ENCODE measurements at places on chromosomes 12 and 14.

DNA sequence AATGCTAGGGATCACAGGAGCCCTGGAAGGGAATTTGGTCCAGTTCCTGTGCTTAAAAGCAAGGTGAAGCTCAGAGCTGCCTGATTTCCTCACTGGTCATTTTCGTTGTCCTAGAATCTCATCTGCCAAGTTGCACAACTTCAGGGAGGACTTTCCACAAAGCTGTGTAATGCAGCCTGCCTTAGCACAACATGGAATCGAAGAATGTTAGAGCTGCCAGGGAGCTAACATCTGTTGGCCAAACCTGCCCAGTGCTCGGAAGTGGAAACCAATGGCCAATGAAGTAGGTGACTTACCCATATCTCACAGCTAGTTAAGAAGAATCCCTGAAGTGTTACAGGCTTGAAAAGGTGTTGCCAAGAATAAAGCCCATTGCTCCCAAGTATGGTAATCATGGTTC is 79.9 kb upstream of the SSTR1 start:
- DNase-seq: no peak

GRCh38 chr12:2101359-2101758 is 48.6 kb downstream of the CACNA1C start:
- no peak for DNase-seq

DNA sequence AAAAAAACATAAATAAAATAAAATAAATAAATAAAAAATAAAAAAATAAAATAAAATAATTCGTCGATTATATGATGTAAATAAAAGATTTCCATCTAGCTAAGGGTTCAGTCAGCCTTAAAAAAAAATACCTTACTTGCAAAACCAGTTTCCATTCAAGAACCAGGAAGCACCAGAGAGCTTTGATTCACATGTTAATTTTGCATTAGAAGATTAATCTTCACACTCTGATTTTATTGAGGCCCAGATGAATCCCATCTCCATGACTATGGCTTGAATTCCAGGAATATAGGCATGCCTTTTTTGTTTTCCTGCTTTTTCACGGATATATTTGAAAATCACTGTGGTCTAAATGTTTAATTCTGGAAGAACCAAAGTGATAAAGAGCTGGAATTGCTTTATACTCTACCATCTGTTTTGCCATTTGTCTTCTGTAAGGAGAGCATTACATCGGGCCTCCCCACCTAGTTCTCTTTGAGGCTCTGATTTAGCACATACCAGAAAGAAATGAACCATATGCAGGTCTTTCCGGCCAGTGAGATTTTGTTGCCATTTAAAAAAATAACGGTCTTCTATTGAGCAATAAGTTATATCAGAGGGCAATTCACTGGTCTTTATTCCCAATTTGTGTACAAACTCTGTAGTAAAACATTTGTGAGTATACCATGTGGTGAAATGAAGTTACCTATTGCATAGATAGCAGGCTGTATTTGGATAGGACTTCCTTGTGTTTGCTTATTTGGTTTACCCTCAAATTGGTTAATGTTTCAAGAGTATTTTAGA is 175.5 kb downstream of the AEBP2 start:
- no peak for DNase-seq

GRCh38 chr14:100150932-100151587 is 8.4 kb downstream of the DEGS2 start:
- no peak for DNase-seq

DNA sequence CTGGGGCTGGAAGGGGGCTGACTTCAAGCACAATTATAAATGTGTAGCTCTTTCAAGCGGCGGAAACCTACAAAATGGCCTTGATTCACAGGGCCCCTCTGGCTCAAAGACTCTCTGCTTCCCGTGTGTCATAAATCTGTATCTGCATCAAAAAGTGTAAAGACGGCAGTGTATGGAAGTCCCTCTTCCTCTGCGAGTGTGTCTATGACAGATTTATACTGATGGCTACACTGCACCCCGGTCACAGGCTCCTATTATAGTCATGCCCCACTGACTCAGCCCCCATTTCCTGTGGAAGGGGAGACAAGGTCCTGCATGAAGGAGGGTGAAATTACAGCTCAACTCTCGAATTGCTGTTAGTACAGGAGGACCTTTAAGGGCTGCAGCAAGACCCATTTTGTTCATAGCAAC is 68.6 kb downstream of the HMGA2 start:
- DNase-seq: peak; percentile 81

DNA sequence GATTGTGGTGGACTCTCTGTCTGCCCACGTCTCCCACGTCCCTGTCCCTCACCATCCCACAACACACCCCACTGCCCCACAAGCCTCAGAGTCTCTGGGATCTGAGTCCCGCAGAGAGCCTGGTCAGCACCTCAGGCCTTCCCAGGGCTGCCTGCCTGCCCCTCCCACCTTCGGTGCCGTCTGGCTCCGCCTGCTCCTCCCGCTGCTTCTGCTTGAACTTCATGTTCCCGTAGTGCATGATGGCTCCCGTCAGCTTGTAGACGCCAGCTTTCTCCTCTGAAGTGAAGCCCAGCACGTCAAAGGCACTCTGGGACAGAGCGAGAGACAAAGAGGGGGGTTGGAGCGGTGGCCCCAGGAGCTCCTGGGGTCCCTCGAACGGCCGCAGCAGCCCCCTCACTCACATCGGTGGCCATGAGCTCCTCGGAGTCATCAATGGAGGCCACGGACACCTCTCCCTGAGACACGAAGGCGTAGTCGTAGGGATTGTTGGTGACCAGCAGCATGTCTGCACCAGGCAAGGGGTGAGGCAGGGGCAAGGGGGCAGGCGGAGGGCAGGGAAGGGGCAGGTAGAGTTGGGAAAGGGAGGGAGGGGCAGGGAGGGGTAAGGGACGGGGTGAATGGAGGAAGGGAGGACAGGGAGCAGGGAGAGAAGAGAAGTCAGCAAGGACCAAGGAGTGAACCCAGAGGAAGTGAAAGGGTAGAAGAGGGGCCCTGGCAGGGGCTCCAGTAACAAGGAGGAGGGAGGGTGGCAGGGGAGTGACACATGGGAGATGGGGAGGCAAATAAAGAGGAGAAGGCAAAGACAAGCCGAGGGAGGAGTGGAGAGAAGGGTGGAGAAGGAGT is 5.6 kb downstream of the MYH6 start:
- DNase-seq: no peak

- no peak for DNase-seq
These were observed 73.9 kb downstream of the GLRX5 start for GRCh38 chr14:95608637-95609235.

DNA sequence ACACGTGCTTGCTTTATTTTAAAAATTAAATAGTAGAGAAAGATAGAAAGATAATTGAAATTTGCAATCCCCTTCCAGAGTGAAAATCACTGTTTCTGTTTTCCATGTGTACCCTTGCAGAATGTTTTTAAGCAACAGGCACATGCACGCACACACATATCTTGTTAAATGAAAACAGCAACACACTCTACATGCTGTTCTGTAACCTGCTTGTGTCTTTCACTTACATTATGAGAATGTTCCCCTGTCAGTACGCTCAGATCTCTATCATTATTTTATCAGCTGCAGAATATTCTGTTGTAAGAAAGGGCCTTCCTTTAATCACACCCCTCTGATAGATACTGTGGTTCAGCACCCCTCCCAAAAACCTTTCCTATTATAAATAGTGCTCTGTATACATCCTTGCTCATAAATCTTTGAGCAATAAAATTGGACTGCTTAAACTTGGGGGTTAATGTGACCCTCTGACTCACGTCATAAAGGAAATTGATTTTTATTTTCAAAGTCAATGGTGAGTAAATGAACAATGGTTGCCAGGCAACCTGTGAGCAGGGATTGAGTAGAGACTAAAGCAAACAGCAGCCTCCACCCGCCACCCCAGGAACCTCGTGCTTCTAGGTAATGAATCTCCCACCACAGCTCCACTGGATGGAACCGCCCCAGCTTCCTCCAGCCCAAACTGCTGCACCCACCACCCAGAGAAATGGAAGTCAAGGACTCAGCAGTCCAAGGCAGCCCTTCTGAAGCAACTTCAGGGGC is 31.9 kb upstream of the CHGA start:
- no peak for DNase-seq

DNA sequence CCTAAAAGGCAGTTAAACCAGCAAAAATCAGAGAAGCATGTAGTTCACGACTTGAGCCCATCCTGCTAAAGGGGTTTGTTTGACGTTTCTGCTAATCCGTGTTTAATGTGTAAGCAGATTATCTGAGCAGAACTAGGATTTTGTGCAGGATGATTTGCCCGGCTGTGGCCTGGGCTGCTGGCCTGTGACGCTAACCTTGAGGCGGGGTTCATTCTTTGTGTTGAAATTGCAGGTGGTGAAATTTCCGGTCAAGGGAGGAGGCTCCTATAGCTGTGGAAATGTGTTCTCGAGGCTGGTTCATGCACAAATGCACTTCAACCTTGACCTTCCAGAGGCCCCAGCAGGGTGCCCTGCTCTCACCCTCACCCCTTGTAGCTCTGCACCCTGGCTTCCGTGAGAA is 63.7 kb downstream of the SLC24A4 start:
- no peak for DNase-seq

DNA sequence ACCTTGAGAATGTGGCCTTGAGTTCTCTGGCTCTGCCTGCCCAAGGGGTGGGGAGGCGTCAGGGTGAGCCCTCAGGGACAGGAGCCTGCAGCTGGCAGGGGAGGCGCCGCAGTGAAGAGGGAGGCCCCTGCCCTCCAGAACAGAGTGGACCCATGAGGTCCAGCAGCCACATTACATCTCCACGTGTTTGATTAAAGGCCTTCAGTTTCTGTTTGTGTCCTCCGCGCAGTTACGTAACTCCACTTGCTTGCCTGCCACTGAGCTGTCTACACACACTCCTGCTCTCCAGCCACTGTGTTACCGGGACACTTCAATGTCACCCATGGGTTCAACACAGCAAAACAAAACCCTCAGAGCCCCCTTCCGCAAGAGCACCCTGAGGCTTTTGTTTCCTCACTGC is 70.4 kb downstream of the CHGA start:
- no peak for DNase-seq

GRCh38 chr14:103856607-103857006 is 9.2 kb upstream of the PPP1R13B start:
- DNase-seq: no peak

DNA sequence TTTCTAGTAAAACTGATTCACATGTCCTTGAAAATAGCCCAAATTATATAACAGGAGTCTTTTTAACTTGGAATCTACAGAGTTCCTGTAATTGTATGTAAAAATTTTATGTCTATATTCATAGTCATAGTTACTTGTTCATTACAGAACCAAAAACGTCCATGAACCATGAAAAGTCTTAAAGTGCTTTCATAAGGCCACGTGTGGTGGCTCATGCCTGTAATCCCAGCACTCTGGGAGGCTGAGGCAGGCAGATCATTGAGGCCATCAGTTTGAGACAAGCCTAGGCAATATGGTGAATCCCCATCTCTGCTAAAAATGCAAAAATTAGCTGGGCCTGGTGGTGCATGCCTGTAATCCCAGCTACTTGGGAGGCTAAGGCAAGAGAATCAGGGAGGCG is 48.4 kb downstream of the GALNT4 start:
- no peak for DNase-seq

DNA sequence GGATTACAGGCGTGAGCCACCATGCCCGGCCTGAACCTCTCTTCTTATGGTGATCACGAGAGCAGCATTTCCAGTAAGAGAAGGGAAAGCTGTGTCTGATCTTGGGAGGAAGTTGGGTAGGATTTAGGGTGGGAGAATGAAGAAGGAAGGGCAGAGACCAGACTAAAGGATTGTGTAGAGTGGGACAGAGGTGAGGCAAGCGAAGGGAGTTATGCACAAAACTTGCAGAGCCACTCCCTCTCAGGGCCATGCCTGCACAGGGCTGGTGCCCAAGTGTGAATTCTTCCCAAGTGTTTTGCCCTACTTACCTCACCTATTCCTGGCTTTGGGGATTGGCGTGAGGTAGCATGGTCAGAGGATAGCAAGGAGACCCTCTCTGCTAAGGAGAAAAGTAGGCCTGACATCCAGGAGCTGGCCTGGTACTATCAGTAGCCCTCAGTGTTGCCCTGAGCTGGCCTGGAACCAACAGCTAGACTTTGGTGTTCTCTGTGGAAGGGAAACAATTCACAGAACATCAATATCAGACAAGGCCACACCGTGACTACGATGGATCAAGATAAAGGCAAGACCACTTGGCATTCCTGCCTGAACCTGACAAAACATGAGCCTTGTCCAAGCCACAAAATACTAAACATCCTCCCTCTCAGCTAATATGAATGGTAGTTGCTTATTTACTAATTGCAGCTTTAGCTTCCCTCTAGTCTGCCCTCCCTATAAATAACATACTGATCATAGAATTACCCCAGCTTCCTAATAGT is 201.0 kb upstream of the AMIGO2 start:
- DNase-seq: no peak

DNA sequence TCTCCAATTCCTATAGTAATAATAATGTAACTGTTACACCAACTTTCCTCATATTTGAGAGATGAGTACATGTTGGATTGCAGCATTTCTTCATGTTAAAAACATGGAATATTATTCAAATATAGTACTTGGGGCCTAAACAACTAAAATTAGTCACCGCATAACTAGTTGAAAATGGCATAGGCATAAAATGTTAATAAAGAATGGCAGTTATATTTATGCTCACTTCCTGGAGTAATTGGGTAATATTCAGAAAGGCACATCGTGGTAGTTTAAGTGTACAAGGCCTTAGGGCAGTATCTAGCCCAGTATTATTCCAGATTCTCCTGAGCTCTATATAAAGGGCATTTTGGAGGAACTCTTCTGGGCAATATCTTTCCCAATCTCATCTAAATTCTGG is 46.0 kb downstream of the ERGIC2 start:
- no peak for DNase-seq

DNA sequence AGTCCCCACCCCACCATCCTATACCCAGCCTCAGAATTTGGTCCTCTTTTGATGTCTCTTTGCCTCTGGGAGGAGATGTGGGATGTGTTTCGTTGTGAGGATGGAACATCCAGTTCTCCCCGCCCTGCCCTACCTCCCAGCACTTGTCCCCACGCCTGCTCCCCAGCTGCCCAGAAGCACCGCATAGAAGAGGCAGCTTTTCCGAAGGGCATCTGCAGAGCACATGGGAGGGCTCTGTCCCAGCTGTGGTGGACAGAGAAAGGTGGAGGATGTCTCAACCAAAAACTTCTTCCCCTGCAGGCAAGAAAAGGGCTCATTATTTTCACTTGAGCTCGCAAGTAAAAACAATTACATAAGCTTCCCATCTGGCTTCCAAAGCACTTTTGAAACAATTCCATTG is 302.6 kb downstream of the PCNX1 start:
- DNase-seq: no peak

DNA sequence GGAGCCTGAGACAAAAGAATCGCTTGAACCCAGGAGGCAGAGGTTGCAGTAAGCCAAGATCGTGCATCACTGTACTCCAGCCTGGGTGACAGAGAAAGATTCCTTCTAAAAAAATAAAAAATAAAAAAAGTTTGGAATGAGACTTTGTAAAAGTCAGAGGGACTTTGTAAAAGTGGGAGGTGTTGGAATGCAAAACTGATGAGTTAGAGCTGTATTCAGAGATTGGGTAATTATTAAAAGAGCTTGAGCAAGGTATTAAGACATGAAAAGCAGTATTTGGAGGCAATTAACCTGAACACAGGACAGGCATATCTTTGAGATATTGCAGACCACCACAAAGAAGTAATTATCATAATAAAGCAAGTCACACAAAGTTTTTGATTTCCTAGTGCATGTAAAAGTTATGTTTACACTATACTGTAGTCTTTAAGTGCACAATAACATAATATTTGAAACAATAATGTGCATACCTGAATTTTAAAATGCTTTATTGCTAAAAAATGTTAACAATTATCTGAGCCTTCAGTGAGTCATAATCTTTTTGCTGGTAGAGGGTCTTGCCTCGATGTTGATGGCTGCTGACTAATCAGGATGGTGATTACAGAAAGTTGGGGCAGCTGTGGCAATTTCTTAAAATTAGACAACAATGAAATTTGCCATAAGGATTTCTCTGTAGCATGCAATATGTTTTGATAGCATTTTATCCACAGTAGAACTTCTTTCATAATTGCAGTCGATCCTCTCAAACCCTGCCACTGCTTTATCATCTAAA is 33.1 kb downstream of the PHLDA1 start:
- DNase-seq: no peak

Measured in bone marrow (tissue), 2 donors.